Activated effector memory CD4-positive, alpha-beta T cell treated with anti-CD3 and anti-CD28 coated beads, Interleukin-2, amount 50 U/mL, for 16 hours (primary cell): ENCODE measurements at places on chromosomes 1 and 21.

DNA sequence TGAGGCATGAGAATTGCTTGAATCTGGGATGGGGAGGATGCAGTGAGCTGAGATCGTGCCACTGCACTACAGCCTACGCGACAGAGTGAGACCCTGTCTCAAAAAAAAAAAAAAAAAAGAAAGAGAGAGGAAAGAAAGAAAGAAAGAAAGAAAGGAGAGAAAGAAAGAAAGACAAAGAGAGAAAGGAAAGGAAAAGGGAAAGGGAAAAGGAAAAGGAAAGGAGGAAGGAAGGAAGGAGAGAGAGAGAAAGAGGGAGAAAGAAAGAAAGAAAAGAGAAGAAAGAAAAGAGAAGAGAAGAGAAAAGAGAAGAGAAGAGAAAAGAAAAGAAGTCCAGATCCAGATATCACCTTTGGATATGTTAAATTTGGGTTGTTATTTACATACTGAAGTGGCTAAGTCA, 106.0 kb downstream of the DPYD start:
- no peak for DNase-seq

- DNase-seq, result no peak
Measured at GRCh38 chr1:24721533-24721932, 23.7 kb upstream of the CLIC4 start.

- no peak for DNase-seq
Measured at GRCh38 chr21:41706678-41707077, 60.2 kb downstream of the RIPK4 start.

- peak; percentile 36 for DNase-seq
Measured at GRCh38 chr1:110433803-110434202, 17.1 kb upstream of the PROK1 start.
